Upper lobe of right lung (tissue), 1 donor: ENCODE measurements at places on chromosomes 7 and 10. TPM values are rescaled to one million over a fixed set of nuclear protein-coding genes. Genes with fewer than 3 reads are reported as not detected.
A peak's percentile ranks its signal among the peaks of the same experiment; 100 is the strongest.

- DNase-seq: no peak
Observed at GRCh38 chr7:141986923-141987322, 8.8 kb upstream of the MGAM start.

DNA sequence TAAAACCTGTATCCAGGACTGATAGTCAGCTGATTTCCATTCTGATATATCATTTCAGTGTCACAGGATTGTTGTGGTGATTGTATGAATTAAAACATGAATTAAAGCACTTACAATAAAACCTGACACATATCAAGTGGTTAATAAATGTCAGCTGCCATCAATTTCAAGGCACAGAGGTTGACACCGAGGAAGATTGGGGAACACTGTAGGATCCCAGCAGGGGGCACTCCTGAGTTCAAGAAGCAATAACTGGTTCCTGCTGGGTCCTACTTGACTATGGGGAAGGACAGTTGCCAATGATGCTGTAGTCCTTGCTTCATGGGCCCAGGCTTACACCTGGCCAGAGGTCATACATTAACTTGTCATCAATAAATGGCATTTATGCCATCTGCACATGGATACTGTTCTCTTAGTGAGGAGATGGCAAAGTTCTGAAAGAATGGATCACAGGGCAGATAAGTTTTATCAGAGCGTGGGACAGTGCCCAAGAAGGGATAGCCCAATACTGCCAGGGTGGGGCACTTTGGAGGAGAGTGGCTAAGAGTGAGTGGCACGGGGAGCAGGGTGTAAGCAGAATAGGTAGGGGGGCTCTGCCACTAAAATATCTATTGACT is 24.1 kb downstream of the FZD1 start:
- DNase-seq: no peak

GRCh38 chr10:122504610-122504950 is 43.2 kb downstream of the HTRA1 start:
- peak; percentile 90 for DNase-seq

DNA sequence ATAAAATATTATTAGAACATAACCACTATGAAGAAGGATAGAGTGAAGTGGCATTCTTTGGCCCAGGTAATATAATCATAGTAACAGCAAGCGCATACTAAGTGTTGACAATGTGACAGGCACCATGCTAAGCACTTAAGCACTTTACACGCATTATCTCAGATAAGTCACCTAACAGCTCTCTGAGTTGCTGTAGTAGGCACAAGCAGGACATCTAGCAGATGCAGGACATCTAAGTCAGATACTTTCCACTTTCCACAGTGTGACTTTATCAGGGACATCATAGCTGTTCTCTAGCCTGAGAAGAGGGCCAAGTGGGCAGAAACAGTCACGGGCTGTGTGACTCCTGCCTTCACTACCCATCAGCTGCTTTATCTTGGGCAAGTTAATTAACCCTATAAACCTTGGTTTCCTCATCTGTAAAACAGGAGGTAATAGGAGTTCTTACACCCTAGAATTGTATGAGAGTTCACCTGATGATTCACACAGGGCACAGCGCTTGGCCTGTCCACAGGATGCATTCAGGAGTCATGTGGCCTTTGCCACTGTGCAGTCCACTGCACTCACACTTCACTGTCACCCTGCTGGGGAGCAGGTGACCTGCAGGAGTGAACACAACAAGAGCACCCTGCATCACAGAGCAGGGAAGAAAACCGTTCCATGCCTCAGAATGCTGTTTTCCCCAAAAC is 12.5 kb downstream of the LIPA start:
- no peak for DNase-seq

- no peak for DNase-seq
Observed at GRCh38 chr10:129810-130209, 5.4 kb upstream of the ZMYND11 start.

CDK1 gene
- total RNA-seq: 3.4 TPM

ZNF511 gene
- 42.8 TPM for total RNA-seq

GRCh38 chr7:20787660-20788419 is 1.2 kb upstream of the SP8 start:
- no peak for DNase-seq

ZFYVE27 gene
- total RNA-seq: 29.4 TPM

DNA sequence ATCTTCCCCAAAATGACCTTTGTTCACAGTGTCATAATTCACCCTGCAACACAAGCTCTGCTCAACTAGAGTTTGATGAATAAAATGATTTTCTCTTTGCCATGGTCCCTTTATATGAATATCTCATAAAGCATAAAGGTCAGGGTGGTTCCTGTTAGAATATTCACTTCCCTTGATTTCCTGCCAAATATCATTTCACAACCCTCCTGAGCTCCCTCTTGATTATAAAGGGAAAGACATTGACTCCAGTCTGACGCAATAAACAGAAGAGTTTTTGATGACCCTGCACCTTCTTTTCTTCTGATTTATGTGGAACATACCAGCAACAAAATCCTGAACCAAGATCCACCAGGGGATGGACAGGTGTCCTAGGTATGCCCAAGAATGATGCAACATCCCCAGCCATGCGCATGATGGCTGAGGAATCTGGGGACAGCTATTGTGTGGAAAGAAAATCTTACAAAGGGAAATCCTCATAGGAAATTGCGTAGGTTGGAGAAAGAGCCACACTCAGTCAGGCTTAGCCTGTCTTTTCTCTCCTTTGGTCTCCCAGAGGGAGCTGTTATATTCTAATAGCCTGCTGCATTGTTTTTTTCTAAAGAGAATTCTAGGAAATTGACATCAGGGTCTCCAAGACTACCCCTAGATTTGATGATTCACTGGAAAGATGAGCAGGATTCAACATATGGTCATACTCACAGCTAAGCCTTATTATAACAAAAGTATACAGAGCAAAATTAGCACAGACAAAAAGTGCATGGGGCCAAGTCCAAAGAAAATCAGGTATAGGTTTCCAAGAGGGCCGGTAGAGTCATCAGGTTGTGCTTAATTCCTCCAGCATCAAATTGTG is 18.8 kb downstream of the IFIT3 start:
- DNase-seq: no peak

DNA sequence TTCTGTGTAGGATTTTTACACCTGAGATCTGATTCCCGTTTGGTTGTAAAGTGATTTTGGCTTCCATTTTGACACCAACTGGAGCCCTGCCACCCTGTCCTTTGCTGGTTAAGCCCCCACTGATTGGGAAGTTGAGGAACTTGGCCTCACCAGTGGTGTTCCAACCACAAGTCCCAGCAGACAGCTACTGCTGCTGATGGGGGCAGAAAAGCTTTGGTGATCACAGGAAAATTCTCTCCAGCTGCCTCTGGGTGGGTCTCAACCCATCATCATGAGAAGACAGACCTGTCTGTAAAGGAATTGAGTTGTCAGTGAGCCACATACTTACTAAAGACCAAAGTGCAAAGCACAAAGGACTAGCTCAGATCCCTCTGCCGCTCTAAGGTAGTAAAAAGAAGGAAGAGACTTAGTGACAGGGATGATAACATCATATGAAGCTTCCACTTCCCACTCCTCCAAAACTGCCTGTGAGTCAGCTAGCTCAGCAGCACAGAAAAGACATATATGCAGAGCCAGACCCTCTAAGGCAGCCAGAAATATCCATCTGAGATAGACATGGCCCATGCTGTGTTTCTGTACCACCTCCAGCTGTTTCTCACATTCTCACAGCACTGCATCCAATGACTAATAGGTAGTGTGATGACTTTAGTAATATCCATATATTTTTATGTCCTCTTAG is 22.4 kb upstream of the LRRC17 start:
- DNase-seq: no peak

GRCh38 chr7:34761206-34761605 is 103.2 kb downstream of the NPSR1 start:
- DNase-seq: no peak

DNA sequence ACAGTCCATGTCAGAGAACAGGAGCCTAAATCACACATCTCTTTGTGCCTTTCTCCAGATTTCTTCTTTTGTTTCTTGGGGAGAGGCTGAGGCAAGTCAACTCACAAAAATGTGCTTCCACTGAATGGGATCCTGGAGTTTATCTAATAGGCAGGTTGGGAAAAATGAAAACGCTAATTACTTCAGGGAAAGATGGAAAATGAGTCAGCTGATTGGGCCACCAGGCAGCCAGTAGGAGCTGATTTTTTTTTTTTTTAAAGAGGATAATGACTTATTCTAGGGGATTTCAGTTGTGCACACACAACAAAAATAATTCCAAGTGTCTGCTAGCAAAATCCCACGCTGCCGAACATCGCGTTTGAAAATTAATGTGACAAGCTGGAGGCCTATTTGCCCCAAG is 412.8 kb upstream of the ZMIZ1 start:
- no peak for DNase-seq

DNA sequence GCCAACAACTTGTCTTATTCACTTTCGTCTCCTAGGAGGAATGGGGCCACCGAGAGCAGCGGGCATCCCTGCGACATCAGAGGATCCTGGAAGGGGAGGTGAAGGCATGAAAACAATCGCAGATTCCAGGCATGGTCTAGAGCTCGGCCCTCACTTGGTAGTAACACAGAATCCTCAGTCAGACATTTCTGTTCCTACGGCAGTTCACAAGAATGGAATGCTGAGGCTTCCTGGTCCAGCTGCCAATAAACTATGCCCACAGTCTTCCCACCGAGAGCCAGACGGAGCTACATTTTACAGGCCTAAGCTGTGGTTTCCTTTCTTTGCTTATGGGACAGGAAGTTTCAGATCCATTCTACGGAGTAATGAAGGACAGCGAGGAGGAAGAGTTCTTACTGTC is 75.8 kb downstream of the OR13A1 start:
- no peak for DNase-seq

DNA sequence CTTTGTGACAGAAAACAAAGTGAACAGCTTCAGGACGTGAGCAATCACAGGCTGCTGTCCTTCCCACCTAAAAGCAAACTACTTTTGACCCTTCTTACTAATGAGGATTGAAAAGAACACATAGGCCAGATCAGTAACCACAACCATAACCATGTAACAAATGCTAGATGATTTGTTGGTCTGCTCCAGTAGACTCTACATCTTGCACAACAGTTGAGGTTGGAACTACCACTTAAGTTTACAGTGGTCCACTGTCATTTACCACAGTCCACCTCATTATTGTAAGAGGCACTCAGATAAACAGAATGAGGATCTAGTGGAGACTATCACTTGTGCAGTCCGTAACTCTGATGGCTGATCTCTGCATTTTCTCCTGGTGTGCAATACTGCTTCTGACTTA is 27.8 kb downstream of the NET1 start:
- no peak for DNase-seq

GRCh38 chr10:42111661-42112330 is 526.6 kb downstream of the ZNF33B start:
- no peak for DNase-seq

DNA sequence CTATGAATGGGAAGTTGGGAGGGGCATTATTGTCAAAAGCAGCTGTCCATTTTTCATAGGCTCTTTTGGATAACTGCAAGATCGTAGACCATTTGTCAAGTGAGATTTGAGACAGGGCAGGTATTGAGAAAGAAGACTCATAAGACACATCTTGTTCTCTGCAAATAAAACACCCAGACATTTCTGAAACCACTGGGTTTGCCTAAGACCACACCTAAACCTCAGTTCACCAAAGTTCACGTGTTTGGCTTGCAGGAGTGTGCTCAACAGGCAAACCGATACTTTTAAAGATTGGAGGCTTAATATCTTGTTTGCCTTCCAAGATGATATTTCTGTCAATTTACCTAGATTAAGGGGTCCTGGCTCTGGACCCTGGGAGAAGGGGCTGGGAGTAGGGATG is 628.4 kb downstream of the CALN1 start:
- no peak for DNase-seq

DNA sequence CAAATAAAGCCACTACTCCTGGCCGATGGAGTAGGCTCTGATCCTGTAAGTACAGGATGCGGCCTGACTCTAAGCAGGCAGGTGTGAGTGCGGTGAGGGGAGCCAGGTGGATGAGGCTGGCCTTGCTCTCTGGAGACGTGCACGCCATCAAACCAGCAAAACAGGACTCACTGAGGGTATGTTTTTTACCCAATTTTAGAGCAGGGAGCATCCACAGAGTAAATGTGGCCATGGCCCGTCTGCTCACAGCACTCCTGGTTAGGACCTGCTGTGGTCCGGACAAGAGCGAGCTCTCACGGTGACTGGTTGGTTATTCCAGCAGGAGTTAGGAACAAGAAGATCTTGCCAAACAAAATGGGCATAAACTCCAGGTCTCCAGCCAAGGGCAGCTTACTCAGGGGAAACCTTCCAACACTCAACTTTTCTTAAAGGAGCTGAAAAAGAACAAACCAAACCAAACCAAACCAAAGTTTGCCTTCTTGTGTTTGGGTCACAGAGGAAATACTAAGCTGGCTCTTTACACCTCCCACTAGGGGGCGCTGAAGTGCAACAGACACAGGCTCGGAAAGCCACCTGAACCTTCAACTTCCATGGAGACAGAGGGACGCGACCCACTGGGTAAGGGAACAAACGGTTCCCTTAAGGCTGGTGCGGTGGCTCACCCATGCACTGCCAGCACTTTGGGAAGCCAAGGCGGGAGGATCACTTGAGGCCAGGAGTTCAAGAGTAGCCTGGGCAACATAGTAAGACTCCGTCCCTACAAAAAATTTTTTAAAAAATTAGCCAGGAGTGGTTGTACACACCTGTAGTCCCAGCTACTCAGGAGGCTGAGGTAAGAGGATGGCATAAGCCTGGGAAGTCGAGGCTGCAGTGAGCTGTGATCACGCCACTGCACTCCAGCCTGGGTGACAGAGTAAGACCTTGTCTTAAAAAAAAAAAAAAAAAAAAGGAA is 122.4 kb downstream of the CLEC2L start:
- peak; percentile 83 for DNase-seq

DNA sequence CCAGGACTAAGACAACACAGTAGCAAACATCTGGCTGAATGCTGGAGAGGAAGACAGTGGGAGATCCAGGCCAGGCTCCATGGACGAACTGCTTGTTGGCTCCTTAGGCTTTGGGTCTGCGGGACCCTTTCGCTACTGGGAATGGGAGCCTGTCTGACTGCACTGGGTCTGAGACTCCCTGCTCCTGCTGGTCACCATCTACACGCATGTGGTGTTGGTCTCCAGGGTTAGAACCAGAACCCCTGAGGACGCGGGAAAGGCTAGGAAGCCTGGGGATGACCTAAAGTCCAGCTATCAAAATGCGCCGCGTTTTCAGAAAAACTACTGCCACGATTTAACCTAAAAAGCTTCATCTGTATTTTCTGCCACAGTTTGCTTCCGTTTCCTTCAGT is 817 bp upstream of the DNAJB6 start:
- no peak for DNase-seq

- no peak for DNase-seq
Observed at GRCh38 chr10:112290054-112290373, 6.8 kb downstream of the TECTB start.

- DNase-seq: no peak
Observed at GRCh38 chr10:13087986-13088618, 11.9 kb upstream of the OPTN start.

DNA sequence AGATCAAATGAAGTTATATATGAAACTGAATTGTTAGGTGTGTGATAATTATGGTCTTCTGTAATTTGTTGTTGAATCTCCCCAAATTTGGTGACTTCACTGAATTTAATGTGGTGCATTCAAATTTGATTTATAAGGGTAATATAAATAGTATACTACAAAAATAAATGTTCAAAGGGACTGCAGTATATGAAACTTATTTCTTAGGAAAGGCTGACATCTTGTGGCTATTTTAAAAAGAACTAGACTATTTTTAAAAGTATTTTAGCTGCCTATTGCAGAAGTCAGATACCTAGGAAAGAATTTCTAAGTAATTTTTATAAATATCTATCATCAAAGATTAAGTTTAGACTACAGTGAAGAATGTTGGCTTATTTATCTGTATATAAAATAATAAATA is 36.6 kb downstream of the ATRNL1 start:
- DNase-seq: no peak

GRCh38 chr7:111780527-111780926 is 218.2 kb upstream of the IMMP2L start:
- no peak for DNase-seq

GRCh38 chr7:1054861-1055450 is 10.6 kb downstream of the GPR146 start:
- DNase-seq: peak; percentile 90
